ENCODE measurements at places on chromosomes 6 and 20.

- no peak for DNase-seq
These were observed 247.9 kb upstream of the SLC35B3 start for GRCh38 chr6:8683204-8683603.

GRCh38 chr6:84912472-84913322 is 148.3 kb upstream of the TBX18 start:
- DNase-seq, result no peak

- DNase-seq, result no peak
These were observed 25.9 kb downstream of the RNF217 start for GRCh38 chr6:124987999-124988591.

- DNase-seq, result no peak
These were observed 61.4 kb upstream of the TOX2 start for GRCh38 chr20:43853174-43853803.

GRCh38 chr20:57686931-57687652 is 22.7 kb downstream of the PMEPA1 start:
- no peak for DNase-seq

DNA sequence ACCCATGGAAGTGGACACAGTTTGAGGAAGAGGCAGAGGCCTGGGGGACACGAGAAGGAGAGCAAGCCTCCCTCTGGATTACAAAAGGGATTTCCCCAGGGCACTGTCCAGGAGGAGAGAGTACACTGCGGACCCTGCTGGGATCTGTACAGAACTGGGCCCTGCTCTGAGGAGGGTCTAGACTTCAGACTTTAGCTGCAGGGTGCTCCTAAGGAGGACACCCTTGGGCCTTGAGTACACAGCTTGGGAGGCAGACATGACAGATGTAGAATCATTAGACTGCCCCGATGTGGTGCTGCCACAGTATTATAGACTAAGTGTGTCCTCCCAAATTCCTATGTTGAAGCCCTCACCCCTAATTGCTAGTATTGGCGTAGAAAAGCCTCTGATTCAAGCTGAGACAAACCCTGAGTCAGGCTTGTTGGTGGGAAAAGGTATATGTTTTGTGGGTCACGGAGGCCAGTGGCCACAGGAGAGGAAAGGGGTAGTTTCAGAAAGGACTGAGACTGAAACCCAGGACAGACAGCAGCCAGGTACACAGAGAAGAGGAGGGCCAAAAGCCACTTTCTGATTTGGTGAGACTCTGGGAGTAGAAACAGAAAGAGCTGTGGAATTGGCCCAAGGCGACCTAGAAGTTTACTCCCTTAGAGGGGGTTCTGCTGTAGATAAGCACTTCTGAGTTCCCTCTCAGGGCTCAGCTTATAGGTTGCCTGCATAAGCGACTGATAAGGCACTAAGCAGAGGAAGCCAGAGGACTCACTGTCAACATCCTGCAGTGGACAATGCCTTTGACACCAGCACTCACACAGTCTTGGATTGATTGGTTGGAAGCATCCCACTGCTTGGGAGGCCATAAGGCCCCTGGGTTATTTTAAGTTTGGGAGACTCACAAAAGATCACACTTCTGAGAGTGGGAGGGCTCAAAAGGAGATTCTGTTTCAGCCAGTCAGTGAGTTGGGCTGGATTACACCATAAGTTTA is 16.5 kb upstream of the SH3BGRL2 start:
- DNase-seq, result no peak

DNA sequence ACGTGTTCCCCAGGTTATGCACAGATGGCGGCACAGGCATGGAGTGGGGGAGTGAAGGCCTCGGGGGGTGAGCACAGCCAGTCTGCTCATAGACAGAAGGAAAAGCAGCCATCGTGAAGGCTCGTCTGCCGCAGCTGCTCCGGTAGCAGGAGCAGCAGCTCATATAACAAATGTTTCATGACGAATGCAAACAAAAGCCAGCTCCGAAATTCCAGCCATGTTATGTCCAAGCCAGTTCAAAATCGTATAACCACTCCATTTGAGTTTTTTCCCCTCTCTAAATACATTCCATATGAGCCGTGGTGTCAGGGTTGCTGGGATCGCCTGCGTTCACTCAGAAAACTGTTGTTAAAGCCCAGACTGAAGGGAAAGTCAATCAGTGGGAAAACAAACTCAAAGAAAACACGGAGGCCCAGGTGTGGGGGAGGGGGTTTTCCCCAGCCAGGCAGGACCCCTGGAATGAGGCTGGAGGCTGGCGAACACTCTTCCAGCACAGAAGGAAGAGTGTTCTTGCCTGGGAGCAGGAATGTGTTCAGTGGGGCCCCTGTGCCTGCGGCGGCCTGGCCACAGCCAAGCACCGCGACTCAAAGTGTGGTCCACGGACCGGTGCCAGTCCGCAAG is 280.4 kb upstream of the TAB2 start:
- no peak for DNase-seq

GRCh38 chr20:49982346-49983122 is at the start of gene SNAI1:
SNAI1 (plus strand) TSS chr20:49982980; CDS start chr20:49983060, 80 bp downstream.
- peak; percentile 30 for DNase-seq

GRCh38 chr6:104623052-104623690 is 236.5 kb downstream of the HACE1 start:
- DNase-seq, result peak; percentile 19

GRCh38 chr6:8041913-8042583 is 22.1 kb downstream of the BLOC1S5 start:
- no peak for DNase-seq

DNA sequence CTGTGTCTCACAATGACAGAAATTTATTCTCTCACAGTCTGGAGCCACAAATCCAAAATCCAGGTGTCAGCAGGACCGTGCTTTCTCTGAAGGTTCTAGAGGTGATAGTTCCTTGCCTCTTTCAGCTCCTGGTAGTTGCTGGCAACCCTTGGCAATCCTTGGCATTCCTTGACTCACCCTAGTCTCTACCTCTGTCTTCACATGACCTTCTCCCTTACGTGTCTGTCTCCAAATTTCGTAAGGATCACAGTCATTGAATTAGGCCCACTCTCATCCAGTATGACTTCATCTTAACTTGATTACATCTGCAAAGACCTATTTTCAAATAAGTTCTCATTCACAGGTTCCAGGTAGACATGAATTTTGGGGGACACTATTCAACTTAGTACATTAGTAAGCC is 143.1 kb downstream of the CEP57L1 start:
- DNase-seq, result no peak

- DNase-seq, result no peak
These were observed 103.0 kb downstream of the BCKDHB start for GRCh38 chr6:80209430-80209829.

- DNase-seq, result no peak
These were observed 226.6 kb downstream of the MYLK4 start for GRCh38 chr6:2524090-2524489.

DNA sequence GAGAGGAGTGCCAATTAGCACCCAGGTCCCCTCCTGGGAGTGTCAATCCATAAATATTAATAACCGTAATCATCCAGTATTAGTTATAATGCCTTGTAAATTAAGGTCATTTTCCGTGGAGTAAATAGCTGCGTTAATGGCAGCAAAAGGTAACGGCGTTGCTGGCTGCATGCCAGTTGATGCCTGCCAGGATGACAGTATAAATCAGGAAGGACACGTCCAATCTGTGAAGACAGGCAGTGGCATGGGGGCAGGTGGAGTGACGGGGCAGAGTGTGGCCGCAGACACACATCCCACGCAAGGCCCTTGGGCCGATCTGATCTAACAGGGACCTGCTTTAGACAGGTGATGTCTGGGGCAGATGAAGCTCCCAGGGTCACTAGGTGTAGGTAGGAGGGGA is 49.1 kb downstream of the KCNB1 start:
- DNase-seq, result no peak

- DNase-seq, result peak; percentile 73
These were observed 20.3 kb downstream of the ZMYND8 start for GRCh38 chr20:47336129-47336754.

DNA sequence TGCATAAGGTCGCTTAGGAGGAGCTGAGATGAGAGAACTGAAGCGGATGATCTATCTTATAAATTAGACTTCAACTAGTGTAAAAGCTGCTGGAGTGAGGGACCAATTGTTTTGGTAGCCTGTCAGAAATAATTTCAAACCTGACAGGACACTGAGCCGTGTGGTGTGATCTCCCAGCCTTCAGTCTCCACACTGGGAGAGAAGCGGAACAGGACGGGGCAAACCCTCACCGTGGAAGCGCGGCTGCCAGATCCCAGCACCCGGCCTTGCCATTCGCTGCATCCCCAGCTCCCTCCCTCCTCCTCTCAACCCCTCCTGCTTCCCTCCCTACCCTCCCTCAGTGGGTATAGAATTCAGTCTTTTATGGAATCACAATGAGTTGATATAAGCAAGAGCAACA is 900.1 kb upstream of the SLC35B3 start:
- no peak for DNase-seq

GRCh38 chr6:38183856-38184584 is 364.5 kb downstream of the ZFAND3 start:
- DNase-seq, result no peak

DNA sequence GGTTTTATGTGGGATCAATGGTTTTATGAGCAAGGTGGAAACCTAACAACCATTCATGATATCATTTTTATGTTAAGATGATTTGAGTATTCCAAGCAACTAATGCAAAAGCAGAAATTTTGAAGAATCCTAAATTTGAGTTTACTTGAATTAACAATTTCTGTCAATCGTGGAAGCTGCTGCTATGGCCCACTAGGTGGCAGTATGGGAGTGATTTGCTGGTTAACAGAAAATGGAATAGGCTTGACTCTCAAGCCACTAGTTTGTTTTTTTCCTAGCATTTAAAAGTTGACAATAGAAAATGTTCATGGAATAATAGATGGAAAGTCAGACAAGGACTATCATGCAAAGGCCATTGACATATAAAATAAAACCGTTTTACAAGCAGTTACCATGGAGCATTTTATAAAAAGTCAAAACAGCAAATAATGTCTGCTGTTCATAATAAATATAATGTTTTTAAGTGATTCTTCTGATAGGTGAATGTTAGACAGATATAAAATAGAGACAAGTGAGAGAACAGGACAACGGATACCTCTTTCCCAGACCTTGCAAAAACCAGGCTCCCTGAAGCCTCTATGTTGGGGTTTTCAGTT is 43.0 kb upstream of the TMEM200A start:
- peak; percentile 53 for DNase-seq

- DNase-seq, result no peak
These were observed 59.4 kb upstream of the PTGIS start for GRCh38 chr20:49627329-49627761.

GRCh38 chr6:49327571-49327970 is 135.5 kb downstream of the MMUT start:
- no peak for DNase-seq

DNA sequence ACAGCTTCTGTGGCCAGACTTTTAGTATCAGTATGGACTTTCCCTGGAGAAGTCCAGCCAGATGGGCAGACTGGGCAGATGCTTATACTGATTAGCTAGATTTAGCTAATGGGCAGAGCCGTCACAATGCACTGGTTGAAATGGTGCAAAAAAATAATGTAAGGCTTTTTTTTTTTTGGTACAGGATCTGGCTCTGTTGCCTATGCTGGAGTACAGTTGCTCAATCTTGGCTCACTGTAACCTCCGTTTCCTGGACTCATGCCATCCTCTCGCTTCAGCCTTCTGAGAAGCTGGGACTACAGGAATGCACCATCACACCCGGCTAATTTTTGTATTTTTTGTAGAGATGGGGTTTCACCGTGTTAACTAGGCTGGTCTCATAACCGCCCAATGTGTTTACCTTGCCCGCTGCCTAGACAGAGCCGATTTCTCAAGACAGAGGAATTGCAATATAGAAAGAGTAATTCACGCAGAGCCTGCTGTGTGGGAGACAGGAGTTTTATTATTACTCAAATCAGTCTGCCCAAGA is 16.4 kb upstream of the KIFC1 start:
- peak; percentile 61 for DNase-seq

DNA sequence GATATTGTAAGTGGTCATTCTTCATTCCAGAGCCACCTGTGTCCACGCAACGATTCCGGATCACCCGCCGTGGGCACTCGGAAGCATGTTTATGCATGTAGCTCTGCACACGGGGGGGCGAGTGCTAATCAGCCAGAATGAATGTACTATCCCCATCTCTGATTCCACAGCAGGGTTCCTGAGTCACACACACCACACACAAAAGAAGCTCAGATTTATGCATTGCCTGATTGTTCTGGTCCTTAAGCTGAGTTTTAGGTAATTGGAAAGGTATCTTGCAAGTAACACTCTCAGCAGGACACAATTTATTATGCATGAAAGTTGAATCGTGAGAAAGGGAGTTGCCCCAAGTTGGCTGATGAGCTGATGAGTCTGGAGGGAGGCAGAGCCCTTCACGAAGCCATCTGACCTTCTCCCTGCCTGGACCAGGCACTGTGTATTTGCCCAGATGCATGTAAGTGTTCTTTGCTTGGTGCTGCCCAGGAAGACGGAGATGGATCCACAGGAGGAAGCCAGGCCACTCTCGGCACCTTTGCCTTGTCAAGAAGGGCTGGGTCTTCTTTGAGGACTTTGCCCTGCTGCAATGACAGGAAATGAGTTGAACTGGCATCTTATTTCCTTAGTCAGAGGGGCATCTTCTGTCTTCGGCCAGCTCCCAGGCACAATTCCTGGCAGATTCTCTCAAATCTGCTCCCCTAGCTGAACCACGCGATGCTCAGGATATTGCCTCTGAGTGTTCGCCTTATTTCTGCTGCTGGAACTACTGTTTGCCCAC is 141.1 kb downstream of the SYNDIG1 start:
- peak; percentile 90 for DNase-seq

GRCh38 chr6:54467384-54467783 is 159.1 kb downstream of the TINAG start:
- DNase-seq, result no peak

GRCh38 chr20:33014336-33015113 is 7.0 kb downstream of the BPIFB2 start:
- DNase-seq, result no peak

- no peak for DNase-seq
These were observed 133.8 kb downstream of the CLIC5 start for GRCh38 chr6:45881705-45882467.

- no peak for DNase-seq
These were observed 186.1 kb downstream of the ADAT2 start for GRCh38 chr6:143264379-143264778.

- DNase-seq, result no peak
These were observed 89.2 kb downstream of the RSPH3 start for GRCh38 chr6:158910484-158911440.

DNA sequence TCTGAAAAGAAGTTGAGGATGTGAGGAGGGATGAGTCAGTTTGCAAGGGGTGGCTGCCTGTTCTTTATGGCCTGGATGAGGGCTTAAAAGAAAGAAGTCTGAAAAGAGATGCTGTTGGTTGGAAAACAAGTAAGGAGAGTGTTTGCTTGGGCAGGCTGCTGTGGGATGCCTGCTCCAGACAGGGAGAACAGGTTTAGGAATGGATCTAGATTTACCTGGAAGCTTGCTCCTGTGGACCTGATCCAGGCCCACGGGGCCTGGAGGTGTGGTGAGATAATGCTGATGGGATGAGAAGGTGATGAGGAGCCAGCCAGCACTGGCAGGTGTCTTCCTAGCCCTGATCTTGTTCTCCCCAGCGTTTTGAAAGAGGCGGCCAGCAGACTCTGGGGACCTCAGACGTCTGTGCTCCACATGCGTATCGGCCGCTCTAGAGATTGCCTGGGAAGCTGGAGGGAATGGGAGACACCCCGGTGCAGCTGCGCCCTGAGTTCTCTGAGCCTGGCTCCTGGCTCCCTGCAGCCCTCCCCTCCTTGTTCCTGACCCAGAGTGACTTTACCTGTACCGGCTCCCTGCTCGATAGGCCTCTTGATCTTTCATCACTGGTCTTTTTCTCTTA is 331.3 kb downstream of the ZFAND3 start:
- DNase-seq, result no peak

- DNase-seq, result no peak
These were observed 104.8 kb upstream of the ZNF217 start for GRCh38 chr20:53698371-53698978.

Data from A172 (cell line).